Trophoblast cell (in vitro differentiated cells and primary cell): ENCODE measurements at places on chromosomes 6 and 20.

GRCh38 chr6:113587078-113587699, 270.0 kb upstream of the MARCKS start:
- DNase-seq = no peak

GRCh38 chr6:11434565-11435326, 102.8 kb upstream of the TMEM170B start:
- DNase-seq = peak; percentile 84

DNA sequence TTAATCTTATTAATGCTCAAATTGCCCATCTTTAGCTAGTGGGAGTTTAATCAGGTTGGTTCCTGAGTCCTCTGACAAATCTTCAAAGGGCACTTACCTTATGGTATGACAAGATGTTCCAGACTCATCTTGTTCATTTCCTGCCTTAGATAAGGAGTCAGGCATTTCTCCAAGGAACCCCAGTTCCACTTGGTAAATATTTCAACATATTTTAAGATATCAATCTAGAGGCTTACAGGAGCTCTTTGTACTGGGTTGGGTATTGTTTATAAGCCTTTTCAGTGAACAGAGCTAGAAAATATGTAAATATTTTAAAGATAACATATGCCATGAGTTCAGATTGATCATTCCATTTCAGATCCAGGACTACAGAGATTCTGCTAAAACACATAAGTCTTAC, 159.8 kb downstream of the RCAN2 start:
- DNase-seq = no peak

GRCh38 chr20:10559266-10559665, 114.5 kb downstream of the JAG1 start:
- DNase-seq = peak; percentile 66

- DNase-seq = no peak
These were observed 85.8 kb downstream of the CEBPB start for GRCh38 chr20:50276119-50277063.

DNA sequence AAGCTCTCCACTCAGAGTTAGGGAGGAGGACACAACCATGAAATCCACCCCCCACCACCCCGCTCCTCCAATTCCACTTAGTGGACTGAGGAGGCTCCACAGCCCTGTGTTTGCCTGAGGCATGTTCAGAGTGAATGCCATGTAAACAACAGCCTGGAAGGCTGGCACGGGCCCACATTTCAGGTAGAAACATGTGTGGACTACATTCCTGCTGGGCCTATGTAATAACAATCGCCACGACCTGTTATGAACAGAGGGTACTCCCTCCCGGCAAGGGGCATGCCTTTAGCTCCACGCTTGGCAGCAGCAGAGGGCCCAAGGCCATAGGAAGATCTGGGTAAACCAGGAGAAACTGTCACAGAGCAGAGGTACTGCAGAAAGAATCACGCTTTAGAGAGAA, 65.5 kb downstream of the ISM1 start:
- DNase-seq = no peak

- no peak for DNase-seq
These were observed 46.6 kb downstream of the MYB start for GRCh38 chr6:135227758-135228157.

GRCh38 chr6:28910901-28911690, 12.7 kb downstream of the TRIM27 start:
- no peak for DNase-seq
